ENCODE measurements at places on chromosomes 4 and X. TPM values are rescaled to one million over a fixed set of nuclear protein-coding genes. Genes with fewer than 3 reads are reported as not detected.

GRCh38 chr4:88965053-88965452, 91.9 kb downstream of the FAM13A start:
- no peak for DNase-seq

- no peak for DNase-seq
These were observed 139.5 kb downstream of the ANKRD50 start for GRCh38 chr4:124573056-124573455.

DNA sequence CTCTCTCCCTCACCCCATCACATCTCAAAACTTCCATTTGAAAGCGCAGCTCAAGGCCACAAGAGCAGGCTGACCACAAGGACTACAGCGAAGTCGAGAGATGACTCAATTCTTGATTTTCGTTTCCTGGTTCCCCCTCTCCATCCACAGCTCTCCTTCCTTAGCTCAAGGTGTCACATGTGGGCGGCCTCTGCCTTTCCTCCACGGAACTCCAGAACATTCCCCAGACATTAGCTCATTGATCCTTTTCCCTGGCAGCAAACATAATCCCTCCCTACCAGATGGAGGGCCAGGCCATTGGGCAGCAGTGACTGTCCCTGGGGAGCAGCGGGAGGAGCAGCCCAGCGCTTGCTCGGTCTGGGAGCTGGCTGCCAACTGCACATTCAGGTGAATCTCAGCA, 56.3 kb downstream of the CCDC149 start:
- no peak for DNase-seq

The PABPC5 gene
- not detected for total RNA-seq

GRCh38 chr4:143667461-143667860, 33.0 kb downstream of the FREM3 start:
- no peak for DNase-seq

Data from CD8-positive, alpha-beta memory T cell (primary cell).